Heart right ventricle (tissue), 16 donors: ENCODE measurements at places on chromosomes 6 and 20. TPM values are rescaled to one million over a fixed set of nuclear protein-coding genes. Genes with fewer than 3 reads are reported as not detected.

Gene HLA-DMA
- total RNA-seq = 12.5 TPM

Gene C20orf144
- total RNA-seq = not detected

Gene MYB
- not detected for total RNA-seq

Gene B3GALT4
- 6.1 TPM for total RNA-seq

Gene LST1
- total RNA-seq = 3.1 TPM

Gene SPATA2
- 11.8 TPM for total RNA-seq

Gene ANKRD60
- not detected for total RNA-seq

Gene GHRH
- not detected for total RNA-seq

Gene DYNLT2
- 0.71 TPM for total RNA-seq

Gene SLC22A16
- not detected for total RNA-seq

Gene TBXT
- total RNA-seq = not detected
